ENCODE measurements at places on chromosomes 1 and 21.

DNA sequence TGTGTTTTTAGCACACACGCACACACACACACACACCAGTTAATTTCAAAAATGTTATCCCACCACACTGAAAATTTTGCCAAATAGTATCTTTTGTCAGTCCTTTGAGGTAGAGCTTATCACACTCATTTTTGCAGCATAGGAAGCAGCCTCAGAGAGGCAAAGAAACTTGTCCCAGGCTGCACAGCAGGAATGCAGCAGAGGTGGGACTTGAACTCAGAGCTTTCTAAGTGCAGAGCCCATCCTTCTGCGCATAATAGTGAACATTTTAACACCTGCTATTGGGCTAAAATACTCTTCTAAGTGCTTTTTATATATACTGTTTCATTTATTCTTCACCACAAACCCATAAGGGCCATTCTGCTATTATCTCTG is 15.0 kb downstream of the FHAD1 start:
- no peak for DNase-seq

GRCh38 chr1:175270361-175270760 is 77.8 kb upstream of the KIAA0040 start:
- DNase-seq: no peak

DNA sequence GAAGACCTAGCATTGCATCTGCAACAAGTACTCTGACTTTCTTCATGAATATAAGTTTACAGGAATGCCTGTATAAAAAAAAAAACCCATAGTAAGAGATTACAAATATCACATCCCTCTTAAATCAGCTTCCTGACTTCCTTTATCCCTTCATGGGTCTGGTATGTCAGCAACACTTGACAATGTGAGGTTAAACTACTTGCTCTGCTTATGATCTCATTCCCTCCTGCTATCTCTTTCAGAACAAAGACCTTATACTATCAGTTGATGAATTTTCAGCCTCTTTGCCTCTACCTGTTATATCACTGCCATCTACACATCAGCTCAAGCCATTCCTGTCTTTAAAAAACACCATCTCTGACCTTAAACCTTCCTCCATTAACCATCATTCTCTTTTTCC is 130.9 kb upstream of the SAMSN1 start:
- DNase-seq: no peak

- DNase-seq: no peak
These were observed 29.4 kb downstream of the IL6R start for GRCh38 chr1:154434346-154435085.

- peak; percentile 41 for DNase-seq
These were observed 22.8 kb upstream of the LRRC38 start for GRCh38 chr1:13536571-13536970.

DNA sequence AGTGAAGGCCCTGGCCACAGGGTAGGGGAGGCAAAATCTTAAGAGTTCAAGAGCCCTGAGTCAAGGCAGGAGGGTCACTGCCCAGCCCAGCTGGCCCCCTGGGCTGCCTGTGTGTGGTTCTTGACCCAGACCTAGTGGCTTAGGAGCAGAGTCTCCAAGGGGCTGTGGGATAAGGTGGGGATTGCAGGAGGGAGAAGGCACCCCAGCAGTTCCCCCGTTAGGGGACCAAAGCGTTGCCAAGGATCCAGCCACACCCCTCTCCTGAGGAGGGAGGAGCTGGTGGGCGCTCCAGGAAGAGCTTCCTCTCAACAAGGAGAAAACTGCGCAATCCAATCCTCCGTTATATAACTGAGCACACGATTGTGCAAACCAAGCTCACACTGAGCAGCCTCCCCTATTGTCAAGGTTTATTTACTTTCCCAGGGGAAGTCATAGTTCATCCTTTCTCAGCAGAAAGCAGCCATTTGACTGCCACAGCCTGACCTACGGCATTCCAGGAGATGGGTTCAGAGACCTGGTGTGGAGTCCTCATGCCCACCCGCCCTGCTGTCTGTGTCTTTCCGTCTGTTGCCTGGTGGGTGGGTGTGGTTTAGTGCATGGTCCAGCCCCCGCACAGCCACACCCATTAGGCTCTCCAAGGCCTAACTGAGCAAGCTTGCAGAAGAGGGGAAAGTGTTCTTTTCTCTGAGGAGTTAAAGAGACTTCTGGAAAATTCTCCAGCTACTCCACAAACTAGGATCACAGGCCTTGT is 3.5 kb downstream of the EPHX1 start:
- no peak for DNase-seq

GRCh38 chr1:156741481-156741983 is 644 bp upstream of the MRPL24 start:
- DNase-seq: no peak

GRCh38 chr1:11055676-11056075 is 4.1 kb downstream of the SRM start:
- no peak for DNase-seq

- DNase-seq: peak; percentile 93
These were observed 74.2 kb downstream of the SIM2 start for GRCh38 chr21:36773117-36773516.

- no peak for DNase-seq
These were observed 23.9 kb downstream of the CTNNBIP1 start for GRCh38 chr1:9886092-9886742.

DNA sequence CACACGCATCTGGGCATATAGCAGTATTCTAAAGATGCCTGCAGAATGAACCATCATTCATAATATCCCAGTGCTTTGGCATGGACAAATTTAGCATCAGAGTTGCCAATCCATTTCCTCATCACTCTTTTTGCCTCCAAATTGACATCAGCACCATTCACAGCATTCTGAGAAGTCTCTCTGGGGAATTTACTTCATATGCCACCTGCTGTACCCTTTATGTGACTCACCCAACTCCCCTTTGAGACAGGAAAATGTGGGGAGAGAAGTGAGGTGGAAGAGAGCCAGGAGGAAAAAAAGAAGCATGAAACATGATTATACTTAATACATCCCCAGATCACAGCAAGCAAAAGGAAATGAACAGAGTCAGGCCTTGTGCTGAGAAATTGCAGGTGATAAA is 37.4 kb downstream of the RAB3B start:
- no peak for DNase-seq

- DNase-seq: no peak
These were observed 192.3 kb downstream of the PRDM16 start for GRCh38 chr1:3261007-3261968.

GRCh38 chr21:42755031-42755665 is 101.7 kb downstream of the PDE9A start:
- DNase-seq: no peak

- no peak for DNase-seq
These were observed 22.0 kb downstream of the PRPF38A start for GRCh38 chr1:52426371-52426770.

DNA sequence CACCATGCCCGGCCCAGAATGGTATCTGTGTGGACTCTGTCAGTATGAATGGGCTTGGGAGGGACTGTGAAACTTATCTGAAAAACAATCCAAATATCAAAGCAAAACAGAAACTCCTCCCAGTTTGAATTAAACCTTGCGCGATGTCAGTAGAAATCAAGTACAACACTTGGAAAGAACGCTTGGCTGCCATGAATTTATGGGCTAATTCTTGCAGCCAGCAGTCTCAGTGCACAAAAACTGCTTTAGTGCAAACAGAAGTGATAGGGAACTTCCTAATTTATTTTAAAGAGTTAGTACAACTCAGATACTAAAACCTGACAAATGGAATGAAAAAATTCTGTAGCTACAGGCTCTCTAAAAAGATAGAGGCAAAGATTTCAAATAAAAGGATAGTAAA is 8.5 kb downstream of the CLCA1 start:
- no peak for DNase-seq

GRCh38 chr1:100893718-100894117 is 924 bp downstream of the EXTL2 start:
- no peak for DNase-seq

GRCh38 chr1:73903092-73903491 is 294.9 kb downstream of the LRRIQ3 start:
- DNase-seq: no peak

DNA sequence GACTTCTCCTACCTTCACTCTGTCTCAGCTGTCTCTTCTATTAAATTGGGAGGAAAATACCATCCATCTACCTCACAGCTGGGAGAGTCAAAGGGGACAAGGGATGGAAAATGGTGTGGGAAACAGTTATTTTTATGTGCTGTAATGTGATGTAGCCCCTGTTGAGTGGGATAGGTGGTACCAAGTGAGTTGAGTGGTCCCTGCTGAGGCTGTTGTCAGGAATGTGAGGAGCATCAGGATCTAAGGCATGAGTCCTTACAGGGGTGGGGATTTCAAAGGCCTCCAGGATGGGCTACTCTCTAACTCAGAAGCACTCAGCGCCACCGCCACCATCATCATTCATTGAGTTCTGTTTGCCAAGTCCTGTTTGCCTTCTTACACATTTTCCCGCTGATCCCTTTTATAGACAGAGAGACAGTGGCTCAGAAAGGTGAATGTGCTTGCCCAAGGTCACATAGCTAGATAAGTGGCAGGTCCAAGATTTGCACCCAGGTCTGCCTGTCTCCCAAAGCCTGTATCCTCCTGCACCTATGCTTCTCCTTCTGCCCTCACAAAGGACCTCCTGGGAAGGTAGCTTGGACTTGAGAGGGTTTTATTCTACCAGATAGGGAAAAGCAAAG is 4.6 kb upstream of the ID3 start:
- DNase-seq: peak; percentile 26

GRCh38 chr1:200908191-200908868 is 13.6 kb downstream of the INAVA start:
- no peak for DNase-seq

- DNase-seq: no peak
These were observed 172.6 kb upstream of the ADAMTS5 start for GRCh38 chr21:27139526-27139925.

Measured in M059J (cell line).